NCI-H1694 treated with DMSO at 0.1 percent for 48 hours (cell line): ENCODE measurements at places on chromosomes 5 and 9.
A peak's percentile ranks its signal among the peaks of the same experiment; 100 is the strongest.

DNA sequence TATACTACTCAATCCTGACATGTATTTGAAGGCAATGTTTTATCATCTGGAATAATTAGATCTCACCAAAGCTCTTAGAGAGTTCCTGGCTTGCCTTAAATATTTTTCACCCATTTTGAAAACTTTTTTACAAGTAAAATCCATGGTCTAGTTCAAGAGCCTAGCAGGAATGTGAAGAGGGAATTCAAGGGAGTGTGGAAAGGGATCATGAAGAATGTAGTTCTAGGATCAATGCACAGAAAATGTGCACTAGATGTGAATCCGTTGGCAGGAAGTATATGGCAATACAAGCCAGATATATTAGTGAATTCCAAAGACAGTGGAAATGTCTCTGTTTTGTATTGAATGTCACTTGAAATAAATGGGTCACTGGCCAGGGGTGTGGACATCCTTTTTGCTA, 167.9 kb upstream of the MOCS2 start:
- no peak for DNase-seq

- no peak for DNase-seq
Measured at GRCh38 chr5:6391151-6391550, 12.8 kb upstream of the MED10 start.

DNA sequence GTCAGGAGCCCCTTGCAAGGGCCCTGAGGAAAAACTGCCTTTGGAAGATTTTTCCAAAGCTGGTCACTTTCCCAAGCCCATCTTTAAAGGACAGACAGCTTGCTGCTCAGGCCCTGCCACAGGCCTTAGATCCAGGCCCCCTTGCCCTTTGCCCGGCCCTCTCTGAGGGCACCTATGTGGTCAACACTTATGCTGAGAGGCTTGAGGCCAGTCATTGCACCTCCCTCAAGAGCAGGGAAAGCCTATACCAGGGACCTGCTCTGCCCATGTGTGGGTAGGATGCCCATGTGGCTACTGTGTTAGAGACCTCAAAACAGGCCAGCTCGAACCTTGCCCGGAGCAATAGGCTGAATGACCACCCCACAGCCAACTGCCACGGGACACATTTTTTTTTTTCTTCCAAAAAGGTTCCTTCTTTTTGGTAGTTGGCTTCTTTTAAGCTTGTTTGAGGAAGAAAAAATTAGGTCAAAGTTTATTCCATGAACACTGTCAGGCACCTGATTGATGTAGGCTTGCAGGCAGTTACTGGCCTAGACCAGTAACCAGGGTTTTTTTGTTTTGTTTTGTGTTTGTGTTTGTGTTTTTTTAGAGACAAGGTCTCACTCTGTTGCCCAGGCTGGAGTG, 3.8 kb downstream of the TCF7 start:
- DNase-seq: no peak

- no peak for DNase-seq
Measured at GRCh38 chr9:120104771-120105170, 475.2 kb downstream of the CDK5RAP2 start.

GRCh38 chr5:172487671-172488070, 33.3 kb upstream of the SH3PXD2B start:
- no peak for DNase-seq

- DNase-seq: no peak
Measured at GRCh38 chr9:79583952-79584654, 12.3 kb downstream of the TLE4 start.

DNA sequence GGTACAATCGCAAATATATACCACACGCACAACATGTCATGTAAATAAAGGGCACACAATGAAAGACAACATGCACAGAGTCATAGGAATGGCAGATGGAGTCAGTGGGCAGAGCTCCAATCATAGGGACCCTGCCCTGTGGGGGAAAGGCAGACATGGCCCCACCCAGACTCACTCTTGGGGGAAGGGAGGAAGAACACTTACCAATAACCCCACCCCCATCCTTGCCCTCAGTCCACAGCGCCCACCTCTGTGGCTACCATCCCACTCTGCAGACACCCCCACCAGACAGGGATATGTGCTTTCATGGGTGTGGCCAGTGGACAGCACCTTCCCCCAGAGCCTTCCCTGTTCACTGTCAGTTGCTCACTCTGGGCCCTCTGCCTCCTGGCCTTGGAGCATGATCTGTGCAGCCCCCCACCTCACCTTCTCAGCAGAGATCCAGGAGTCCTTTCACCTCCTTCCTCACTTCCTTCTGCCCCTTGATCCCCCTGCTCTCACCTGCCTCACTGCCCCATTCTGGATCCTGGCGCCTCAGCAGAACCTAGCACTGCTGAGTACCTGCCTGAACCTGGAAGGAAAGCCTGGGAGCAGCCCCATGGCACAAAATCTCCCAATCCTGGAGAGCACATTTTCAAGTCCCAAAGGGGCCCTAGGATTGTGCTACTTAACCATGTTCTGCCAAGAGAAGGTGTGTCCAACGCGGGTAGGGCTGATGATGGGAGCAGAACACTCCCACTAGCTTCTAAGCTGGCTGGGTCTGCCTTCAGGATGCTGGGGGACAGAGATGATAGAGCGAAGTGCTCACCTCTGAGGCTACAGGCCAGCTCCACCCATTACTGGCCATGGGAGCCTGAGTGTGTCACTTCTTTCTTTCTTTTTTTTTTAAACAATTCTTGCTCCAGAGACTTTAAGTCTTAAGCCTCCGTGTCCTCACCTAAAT, 1.5 kb upstream of the PHF19 start:
- peak; percentile 86 for DNase-seq

GRCh38 chr5:30376848-30377247, 816.6 kb upstream of the CDH6 start:
- DNase-seq: no peak

GRCh38 chr5:158305861-158306260, 446.9 kb upstream of the CLINT1 start:
- no peak for DNase-seq

DNA sequence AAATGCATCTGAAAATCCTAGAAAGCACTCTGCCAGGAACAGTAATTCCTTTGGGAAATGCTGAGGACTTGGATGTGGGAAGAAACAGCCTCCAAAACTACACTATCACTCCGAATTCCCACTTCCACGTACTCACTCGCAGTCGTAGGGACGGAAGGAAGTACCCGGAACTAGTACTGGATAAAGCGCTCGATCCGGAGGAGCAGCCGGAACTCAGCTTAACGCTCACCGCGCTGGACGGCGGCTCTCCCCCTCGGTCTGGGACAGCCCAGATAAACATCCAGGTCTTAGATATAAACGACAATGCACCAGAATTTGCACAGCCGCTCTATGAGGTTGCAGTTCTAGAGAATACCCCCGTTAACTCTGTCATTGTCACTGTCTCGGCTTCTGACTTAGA, 786 bp downstream of the PCDHB3 start:
- no peak for DNase-seq

DNA sequence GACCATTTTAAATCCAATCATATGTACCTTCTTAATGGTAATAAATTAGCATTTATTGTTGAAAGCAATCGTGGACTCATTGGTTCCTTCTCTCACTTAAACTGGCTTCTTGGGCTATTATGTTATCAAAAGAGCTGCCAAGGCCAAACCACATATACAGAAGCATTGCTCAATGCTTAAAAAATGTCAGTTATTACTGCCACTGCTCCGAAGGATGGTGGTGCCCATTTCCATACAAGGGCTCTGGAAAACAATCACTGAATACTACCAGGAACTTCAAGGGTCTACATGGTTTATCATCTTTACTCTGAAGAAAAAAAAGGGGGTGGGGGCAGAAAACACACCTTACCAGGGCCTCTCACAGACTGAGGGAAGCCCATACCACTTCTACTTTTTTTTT, 104.3 kb downstream of the GNAQ start:
- DNase-seq: no peak

GRCh38 chr5:40672425-40672824, 7.3 kb upstream of the PTGER4 start:
- DNase-seq: no peak

DNA sequence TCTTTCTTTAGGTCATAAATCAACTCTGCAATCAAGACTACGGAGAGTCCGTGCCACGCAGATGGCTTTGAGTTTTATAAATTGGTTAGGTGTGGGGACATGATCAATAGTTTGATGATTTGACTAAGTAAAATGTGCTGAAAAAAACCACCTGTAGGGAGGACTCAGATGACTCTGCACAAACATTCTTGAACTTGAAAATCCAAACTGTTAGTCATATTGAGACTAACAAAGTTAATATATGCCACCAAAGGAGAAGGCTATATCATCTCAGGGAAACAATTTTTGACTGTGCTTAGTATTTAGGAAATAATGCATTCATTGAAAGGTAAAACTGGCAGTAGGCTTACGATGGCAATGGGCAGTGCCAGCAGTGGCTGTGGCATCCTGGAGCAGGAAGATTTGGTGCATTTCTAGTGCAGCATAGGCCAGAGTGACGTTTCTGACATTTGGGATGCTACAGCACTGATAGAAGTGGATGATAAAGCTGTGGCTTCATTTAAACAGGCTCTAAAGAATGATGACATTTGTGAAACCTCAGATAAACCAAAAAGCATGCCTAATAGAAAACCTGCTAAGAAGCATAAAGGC, 291.1 kb downstream of the MLLT3 start:
- DNase-seq: no peak

DNA sequence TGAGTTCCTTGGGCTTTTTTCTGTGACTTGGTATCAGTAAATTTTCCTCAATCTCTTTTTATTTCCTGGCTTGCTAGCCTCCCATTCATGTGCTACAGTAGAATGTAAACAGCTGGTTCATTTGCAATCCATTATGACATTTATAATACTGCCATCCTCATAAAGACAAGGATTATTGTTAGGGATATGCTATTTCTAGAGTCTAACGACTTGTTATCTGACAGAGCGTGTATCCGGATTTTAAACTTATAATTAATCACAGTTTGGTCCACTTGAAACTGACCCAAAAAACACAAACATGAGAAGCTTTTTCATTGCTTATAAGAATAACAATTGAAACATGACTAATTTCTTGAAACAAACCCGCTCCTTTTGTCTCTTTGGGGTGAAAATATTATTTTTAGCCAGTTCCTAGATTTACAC, 585.8 kb downstream of the TLE4 start:
- no peak for DNase-seq

DNA sequence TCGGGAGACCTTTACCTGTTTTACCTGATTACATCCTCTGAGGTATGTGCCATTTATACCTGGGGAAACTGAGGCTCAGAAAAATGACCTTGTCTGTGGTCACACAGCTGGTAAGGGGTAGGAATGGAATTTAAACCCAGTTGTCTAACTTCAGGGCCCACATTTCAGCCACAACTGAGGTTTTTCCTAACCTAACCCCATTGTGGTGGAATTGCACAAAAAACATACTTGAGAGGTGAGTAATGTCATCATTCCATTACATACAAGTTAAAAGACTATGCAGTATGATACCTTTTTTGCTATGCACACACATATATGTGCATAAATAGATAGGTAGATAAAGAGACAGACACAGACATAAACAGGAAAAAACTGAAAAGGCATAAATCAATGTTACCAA, 14.1 kb downstream of the FGF1 start:
- no peak for DNase-seq

- no peak for DNase-seq
Measured at GRCh38 chr9:128555180-128555721, 2.9 kb downstream of the SPTAN1 start.

- DNase-seq: no peak
Measured at GRCh38 chr5:4929092-4929655, 211.0 kb upstream of the ADAMTS16 start.

DNA sequence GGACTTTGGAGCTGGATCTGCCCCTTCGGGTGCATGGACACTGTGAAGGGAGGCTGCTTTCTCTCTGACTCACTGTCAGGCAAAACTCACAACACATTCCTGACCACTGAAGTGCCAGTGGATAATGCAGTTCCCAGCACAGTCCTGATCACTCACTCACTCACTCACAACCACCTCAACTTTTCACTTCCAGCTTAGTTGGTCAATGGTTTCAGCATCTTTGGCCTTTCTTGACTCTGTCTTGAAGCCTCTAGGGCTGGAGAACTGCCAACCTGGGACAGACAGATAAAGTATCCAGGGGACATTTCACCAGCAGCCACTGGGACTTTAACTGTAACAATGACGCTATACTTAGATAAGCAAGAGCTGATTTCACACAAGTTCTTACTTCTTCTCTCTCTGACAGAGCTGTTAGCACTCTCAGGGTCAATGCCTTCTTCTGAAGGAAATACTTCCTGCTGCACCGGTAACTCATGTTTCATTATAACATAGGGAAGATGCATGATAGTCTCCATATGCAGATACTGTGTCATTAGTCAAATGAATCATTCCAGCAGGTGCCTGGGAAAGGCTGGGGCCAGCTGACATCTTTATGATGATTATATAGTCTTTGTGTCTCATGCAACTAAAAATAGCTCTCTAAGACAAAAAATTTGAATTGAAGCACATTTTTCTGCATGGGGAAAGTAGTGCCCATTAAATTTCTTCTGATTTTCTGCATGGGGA, 499.0 kb downstream of the SEMA5A start:
- no peak for DNase-seq

DNA sequence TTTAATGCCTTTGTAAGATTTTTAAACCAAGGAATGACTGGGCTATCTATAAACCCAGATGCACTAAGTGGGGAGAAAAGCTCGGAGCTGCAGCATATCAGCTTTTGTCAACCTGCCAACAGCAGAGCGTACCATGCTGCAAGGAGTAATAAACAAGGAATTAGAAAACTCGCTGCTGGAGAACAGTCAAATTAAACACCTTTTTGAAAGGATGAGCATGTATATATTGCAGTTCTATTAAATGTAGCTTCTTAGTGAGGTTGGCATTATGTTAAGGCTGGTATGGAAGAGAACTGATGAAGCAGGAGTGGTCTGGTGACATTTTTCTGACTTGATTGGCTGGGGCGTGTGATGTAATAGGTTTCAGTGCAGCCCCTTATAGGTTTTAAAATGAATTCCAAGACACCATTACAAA, 74.7 kb downstream of the PIK3R1 start:
- peak; percentile 41 for DNase-seq

GRCh38 chr5:117982691-117983090, 1005.7 kb downstream of the DTWD2 start:
- no peak for DNase-seq

DNA sequence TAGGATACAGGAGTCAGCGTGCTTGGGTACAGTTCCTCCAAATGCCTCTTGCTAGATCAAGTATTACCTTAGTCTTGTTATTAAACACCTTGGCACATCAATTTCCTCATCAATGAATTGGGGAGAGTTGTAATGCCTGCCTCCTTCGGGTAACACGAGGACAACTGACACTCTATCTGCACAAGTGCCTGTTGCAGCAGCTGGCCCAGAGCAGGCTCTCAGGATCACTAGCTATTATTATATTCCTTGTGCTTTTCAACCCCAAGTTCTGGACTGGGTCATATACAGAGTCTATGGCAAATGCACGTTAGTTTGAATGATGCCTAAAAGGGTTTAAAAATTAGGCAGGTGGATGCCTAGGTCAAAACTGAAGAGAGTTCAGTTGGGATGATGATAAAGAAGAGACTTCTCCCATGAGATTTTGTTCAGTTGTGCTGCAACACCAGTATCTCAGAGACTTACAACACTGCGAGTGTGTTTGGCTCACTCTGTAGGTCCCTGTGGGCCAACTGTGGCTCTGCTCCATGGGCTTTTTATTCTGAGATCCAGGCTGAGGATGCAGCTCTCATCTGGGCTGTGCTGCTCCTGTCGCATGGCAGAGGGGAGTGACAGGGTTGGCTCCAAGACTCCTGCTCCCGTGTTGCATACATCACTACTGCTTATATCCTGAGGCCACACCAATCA, 41.1 kb upstream of the TEX48 start:
- no peak for DNase-seq
